8988T (cell line): ENCODE measurements at places on chromosomes 16 and 17.

- DNase-seq, result no peak
Observed at GRCh38 chr16:46976550-46976949, 3.1 kb upstream of the DNAJA2 start.

GRCh38 chr17:39001703-39002637 lies 34.8 kb upstream of the FBXO47 start:
- DNase-seq, result no peak

GRCh38 chr16:1830213-1830612 lies 3.2 kb downstream of the FAHD1 start:
- no peak for DNase-seq

DNA sequence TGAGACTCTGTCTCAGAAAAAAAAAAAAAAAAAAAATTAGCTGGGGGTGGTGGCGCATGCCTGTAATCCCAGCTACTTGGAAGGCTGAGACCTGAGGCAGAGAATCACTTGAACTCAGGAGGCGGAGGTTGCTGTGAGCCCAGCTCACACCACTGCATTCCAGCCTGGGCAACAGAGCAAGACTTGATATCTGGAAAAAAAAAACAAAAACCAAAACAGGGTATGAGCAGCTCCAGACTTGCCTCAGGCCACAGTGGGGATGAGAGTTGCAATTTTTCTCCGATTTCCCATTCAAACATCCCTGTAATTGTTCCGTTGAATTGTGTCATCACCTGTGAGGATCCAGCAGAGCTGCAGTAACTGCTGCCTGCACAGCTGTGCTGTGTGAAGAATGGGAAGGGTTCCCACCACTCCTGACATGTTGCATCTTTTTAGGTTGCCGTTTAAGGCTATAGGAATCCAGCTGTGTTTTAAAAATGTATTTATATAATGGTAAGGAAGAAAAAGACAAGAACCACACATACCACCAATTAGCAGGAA lies 150.0 kb downstream of the VPS53 start:
- DNase-seq, result no peak

DNA sequence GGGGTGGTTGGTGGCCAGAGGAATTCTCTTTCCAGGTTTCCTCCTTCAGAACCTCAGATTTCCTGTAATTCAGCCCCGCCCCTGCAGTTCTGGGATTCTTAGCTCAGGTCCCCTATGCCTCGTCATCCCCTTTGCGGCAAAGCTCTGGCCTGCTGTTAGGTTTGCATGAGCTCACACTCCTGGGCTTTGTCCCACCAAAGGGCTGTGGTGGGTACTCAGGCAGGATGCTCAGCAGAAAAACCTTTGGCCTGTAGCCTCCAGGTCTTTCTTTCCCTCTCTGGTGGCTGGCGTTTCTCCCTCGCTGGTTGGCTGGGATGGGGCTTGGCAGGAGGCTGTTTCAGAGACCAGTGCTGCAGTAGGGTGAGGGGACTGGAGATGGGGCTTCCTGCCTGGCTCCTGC lies 9.6 kb upstream of the PLEKHG4 start:
- DNase-seq, result no peak

GRCh38 chr16:59394526-59394925 lies 660.4 kb upstream of the GOT2 start:
- DNase-seq, result no peak

GRCh38 chr16:78705694-78706093 lies 606.2 kb downstream of the WWOX start:
- DNase-seq, result no peak

- DNase-seq, result no peak
Observed at GRCh38 chr17:73194514-73195222, 1.8 kb downstream of the COG1 start.

DNA sequence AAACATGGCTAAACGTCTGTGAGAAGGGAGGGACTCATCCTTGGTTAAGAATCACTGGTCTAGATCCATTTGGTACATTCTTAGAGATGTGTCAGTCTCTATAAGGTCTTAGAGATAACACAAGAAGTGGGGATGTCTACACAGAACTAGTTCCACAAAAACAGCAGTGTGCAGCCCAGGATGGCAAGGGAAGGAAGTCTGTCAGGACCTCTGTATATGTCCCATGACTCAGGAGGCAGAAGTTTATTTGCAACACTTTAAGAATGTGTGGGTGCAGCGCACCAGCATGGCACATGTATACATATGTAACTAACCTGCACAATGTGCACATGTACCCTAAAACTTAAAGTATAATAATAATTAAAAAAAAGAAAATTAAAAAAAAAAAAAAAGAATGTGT lies 548.5 kb upstream of the SOX9 start:
- DNase-seq, result no peak

GRCh38 chr17:78718575-78719208 lies 63.4 kb downstream of the CYTH1 start:
- no peak for DNase-seq

GRCh38 chr17:705011-705410 lies 9.6 kb downstream of the VPS53 start:
- no peak for DNase-seq
